ENCODE measurements at places on chromosomes 13 and 19.

GRCh38 chr13:89136678-89137077, 1465.5 kb downstream of the SLITRK5 start:
- H3K4me1 ChIP-seq = peaks cover 4% of the 10 kb centered on the region
- no peaks in the 10 kb centered on the region for H3K36me3 ChIP-seq
- no peak overlapping the region for H3K27ac ChIP-seq
- H3K4me3 ChIP-seq = no peak overlapping the region
- DNase-seq = no peak

- H3K4me1 ChIP-seq = no peaks in the 10 kb centered on the region
- H3K27ac ChIP-seq = no peak overlapping the region
- no peak overlapping the region for H3K4me3 ChIP-seq
- no peak for DNase-seq
- no peaks in the 10 kb centered on the region for H3K36me3 ChIP-seq
- no peaks in the 10 kb centered on the region for H3K27me3 ChIP-seq
These were observed 54.6 kb downstream of the SPATA13 start for GRCh38 chr13:24215126-24215525.

DNA sequence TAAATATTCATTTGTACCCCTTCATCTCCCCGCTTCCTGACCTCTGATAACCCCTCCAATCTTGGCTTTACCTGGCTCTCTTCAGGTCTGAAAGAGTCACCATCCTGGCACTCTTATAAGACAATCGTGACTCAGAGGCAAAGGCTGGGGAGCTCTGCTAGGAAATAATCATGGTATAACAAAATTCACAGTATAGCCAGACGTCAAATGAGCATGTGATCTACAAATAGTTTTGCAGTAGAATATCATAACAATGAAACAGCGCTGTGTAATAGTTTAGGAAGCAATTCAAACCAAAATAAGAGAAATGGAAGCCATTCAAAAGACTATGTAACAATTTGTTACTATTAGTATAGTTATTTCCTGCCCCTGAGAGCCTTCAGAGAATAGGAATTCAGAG, 34.2 kb downstream of the RXFP2 start:
- H3K36me3 ChIP-seq = no peaks in the 10 kb centered on the region
- no peak for DNase-seq
- no peak overlapping the region for H3K4me3 ChIP-seq
- H3K4me1 ChIP-seq = peaks cover 9% of the 10 kb centered on the region
- H3K27ac ChIP-seq = peak overlapping the region; percentile 65

DNA sequence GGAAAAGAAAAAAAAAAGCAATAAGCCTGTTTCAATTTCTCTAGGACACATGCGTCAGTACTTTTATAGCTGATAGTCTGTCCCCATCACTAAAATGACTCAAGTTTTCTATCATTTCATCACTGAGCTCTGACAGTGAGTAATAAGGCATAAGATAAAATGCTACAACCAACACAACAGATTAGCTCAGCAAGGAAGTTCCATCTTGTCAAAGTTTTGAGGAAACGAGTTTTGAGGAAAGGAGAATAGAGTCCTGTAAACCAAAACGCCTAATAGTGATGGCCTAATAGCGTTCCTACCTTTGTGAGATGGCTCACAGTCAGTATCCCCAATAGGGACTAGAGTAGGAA, 145.1 kb downstream of the LACC1 start:
- DNase-seq = no peak
- no peak overlapping the region for H3K27ac ChIP-seq
- H3K36me3 ChIP-seq = no peaks in the 10 kb centered on the region
- no peaks in the 10 kb centered on the region for H3K27me3 ChIP-seq
- no peak overlapping the region for H3K4me3 ChIP-seq

- peaks cover 44% of the 10 kb centered on the region for H3K27me3 ChIP-seq
- H3K4me1 ChIP-seq = no peaks in the 10 kb centered on the region
- DNase-seq = no peak
These were observed 35.8 kb upstream of the FLT1 start for GRCh38 chr13:28530729-28531076.

DNA sequence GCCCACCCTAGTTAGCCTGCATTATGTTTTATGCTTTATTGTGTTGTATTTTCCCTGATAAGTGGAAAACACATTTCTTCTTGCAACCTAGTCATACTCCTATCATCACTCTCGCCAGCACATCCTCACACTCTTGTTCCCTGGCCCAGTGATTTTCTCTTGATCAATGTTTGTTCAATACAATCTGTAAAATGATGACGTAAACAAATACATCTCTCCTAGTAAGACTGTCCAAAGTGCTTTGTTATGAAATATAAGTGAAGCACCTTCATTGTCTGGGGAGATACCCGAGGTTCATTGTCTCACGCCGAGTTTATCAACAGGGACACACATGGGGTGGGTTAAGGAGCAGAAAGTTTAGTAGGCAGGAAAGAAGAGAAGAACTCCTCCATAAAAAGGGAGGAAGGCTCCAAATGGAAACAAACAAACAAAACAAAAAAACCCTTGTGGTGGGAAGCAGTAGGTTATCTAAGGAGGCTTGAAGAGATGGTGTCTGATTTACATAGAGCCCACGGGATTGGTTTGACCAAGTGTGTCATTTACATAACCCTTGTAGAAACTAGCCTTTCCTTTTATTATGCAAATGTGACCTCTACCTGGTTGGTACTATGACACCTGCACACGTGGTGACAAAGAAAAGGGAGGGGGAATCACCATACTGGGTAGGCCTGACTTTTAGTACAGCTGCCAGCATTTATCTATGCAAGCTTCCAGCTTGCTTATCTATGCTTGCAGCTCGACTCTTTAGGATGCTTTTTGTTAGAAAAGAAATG, 1317.9 kb upstream of the SPRY2 start:
- H3K4me1 ChIP-seq = no peaks in the 10 kb centered on the region
- H3K4me3 ChIP-seq = no peak overlapping the region
- no peaks in the 10 kb centered on the region for H3K27me3 ChIP-seq
- DNase-seq = no peak

DNA sequence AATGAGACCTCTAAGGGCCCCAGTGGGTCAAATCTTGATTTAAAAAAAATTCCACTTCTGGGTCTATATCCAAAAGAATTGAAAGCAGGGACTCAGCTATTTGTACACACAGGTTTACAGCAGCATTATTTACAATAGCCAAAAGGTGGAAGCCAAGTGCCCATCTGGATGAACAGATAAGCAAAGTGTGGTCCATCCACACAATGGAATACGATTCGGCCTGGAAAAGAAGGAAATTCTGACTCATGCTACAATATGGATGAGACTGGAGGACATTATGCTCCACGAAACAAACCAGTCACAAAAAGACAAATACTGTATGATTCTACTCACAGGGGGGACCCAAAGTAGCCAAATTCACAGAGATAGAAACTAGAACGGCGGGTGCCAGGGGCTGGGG, 76.7 kb downstream of the CACNA1A start:
- no peaks in the 10 kb centered on the region for H3K36me3 ChIP-seq
- no peak for DNase-seq
- H3K4me1 ChIP-seq = no peaks in the 10 kb centered on the region

GRCh38 chr19:763181-763580, 12.3 kb downstream of the MISP start:
- H3K27me3 ChIP-seq = no peaks in the 10 kb centered on the region
- no peak overlapping the region for H3K4me3 ChIP-seq
- no peak overlapping the region for H3K27ac ChIP-seq
- DNase-seq = no peak
- peaks cover 60% of the 10 kb centered on the region for H3K36me3 ChIP-seq

- peak overlapping the region; percentile 50 for H3K27ac ChIP-seq
- no peaks in the 10 kb centered on the region for H3K27me3 ChIP-seq
- DNase-seq = no peak
- no peaks in the 10 kb centered on the region for H3K36me3 ChIP-seq
These were observed 170.0 kb downstream of the NUFIP1 start for GRCh38 chr13:44819245-44819644.

DNA sequence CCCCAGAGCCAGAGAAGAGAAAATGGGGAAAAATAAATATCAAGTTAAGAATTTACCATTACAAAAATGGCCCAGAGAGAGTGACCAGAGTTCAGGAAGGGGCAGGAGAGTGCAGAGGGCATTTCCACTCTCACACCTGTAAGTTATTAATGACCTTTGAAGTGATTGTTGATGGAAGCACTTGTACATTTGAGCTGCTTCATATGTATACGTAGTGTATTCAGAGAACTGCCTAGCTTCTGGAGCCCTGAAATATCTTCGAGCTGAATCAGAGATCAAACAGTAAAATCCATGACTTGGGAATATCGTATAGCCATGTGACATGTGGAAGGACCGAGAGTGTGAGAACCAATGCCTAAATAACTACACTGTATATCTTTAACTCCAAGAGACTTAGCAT, 49.2 kb upstream of the PCCA start:
- H3K4me1 ChIP-seq = no peaks in the 10 kb centered on the region
- H3K36me3 ChIP-seq = no peaks in the 10 kb centered on the region
- DNase-seq = no peak
- no peaks in the 10 kb centered on the region for H3K27me3 ChIP-seq
- no peak overlapping the region for H3K27ac ChIP-seq

- no peak for DNase-seq
- H3K4me1 ChIP-seq = peaks cover 10% of the 10 kb centered on the region
- no peak overlapping the region for H3K27ac ChIP-seq
- no peaks in the 10 kb centered on the region for H3K36me3 ChIP-seq
These were observed 279.8 kb upstream of the EDNRB start for GRCh38 chr13:78198419-78198818.

DNA sequence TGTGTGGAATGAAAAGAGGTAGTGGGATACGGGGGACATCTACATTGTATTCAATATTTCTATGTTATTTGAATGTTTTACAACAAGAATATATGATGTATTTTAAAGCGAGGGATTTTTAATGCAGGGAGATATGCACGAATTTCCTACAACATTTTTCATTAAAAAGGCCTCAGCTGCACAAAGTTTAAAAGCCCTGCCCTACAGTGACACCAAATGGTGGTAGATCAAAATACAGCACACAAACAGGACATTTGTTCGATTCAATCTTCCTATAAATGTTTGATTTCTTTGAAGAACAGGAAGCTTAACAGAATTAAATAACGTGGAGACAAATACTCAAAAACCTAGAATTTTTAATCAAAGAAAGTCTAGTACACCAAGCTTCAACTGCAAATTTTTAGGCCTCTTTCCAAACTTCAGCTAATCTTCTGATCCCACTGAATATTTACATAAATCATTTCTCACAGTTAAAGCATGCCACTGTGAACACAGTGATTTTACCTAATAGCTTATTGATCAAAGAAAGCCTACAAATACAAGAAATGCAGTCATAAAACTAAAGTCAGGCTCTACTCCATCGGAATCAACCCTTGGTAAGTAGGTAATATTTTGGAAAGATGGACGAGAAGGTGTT, 257.2 kb downstream of the DIAPH3 start:
- no peak overlapping the region for H3K4me3 ChIP-seq
- DNase-seq = no peak
- H3K36me3 ChIP-seq = no peaks in the 10 kb centered on the region
- no peaks in the 10 kb centered on the region for H3K4me1 ChIP-seq
- no peaks in the 10 kb centered on the region for H3K27me3 ChIP-seq
- H3K27ac ChIP-seq = no peak overlapping the region

- peaks cover 30% of the 10 kb centered on the region for H3K4me1 ChIP-seq
- no peak overlapping the region for H3K4me3 ChIP-seq
- no peaks in the 10 kb centered on the region for H3K36me3 ChIP-seq
- H3K27ac ChIP-seq = no peak overlapping the region
These were observed 157.4 kb downstream of the EFNB2 start for GRCh38 chr13:106377931-106378662.

DNA sequence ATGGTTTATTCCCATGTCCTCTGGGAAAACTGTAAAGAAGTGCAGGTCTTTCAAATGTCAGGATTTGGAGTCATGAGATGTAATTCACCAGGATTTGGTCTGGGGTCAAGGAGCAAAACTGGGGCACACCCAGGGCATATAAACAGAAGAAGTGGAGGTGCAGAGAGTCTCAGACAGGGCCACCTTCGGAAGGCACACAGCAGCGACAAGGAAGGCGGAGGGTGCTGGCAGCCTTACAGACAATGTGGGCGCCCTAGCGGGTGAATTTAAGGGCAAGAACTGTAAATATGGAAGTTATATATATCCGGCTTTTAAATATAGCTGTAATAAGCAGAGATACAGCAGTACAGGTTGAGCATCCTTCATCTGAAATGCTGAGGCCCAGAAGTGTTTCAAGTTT, 31.2 kb downstream of the DHRS12 start:
- DNase-seq = no peak
- no peaks in the 10 kb centered on the region for H3K27me3 ChIP-seq
- H3K36me3 ChIP-seq = no peaks in the 10 kb centered on the region
- no peaks in the 10 kb centered on the region for H3K4me1 ChIP-seq
- no peak overlapping the region for H3K27ac ChIP-seq
- H3K4me3 ChIP-seq = no peak overlapping the region

- H3K4me1 ChIP-seq = peaks cover 7% of the 10 kb centered on the region
- peak overlapping the region; percentile 39 for H3K4me3 ChIP-seq
- no peak for DNase-seq
- H3K36me3 ChIP-seq = peaks cover 10% of the 10 kb centered on the region
- H3K27me3 ChIP-seq = no peaks in the 10 kb centered on the region
- peak overlapping the region; percentile 95 for H3K27ac ChIP-seq
These were observed 1.3 kb upstream of the JUND start for GRCh38 chr19:18282788-18283141.

- H3K27me3 ChIP-seq = no peaks in the 10 kb centered on the region
- no peaks in the 10 kb centered on the region for H3K36me3 ChIP-seq
- no peaks in the 10 kb centered on the region for H3K4me1 ChIP-seq
- H3K27ac ChIP-seq = no peak overlapping the region
- DNase-seq = no peak
These were observed 354.4 kb upstream of the DACH1 start for GRCh38 chr13:72221276-72221962.

GRCh38 chr13:34722922-34723321, 219.1 kb upstream of the NBEA start:
- H3K36me3 ChIP-seq = no peaks in the 10 kb centered on the region
- no peak overlapping the region for H3K27ac ChIP-seq
- DNase-seq = no peak
- H3K27me3 ChIP-seq = no peaks in the 10 kb centered on the region
- H3K4me3 ChIP-seq = no peak overlapping the region

GRCh38 chr13:66617786-66618185, 612.4 kb downstream of the PCDH9 start:
- no peak overlapping the region for H3K27ac ChIP-seq
- DNase-seq = no peak
- no peak overlapping the region for H3K4me3 ChIP-seq
- H3K4me1 ChIP-seq = no peaks in the 10 kb centered on the region
- no peaks in the 10 kb centered on the region for H3K36me3 ChIP-seq

DNA sequence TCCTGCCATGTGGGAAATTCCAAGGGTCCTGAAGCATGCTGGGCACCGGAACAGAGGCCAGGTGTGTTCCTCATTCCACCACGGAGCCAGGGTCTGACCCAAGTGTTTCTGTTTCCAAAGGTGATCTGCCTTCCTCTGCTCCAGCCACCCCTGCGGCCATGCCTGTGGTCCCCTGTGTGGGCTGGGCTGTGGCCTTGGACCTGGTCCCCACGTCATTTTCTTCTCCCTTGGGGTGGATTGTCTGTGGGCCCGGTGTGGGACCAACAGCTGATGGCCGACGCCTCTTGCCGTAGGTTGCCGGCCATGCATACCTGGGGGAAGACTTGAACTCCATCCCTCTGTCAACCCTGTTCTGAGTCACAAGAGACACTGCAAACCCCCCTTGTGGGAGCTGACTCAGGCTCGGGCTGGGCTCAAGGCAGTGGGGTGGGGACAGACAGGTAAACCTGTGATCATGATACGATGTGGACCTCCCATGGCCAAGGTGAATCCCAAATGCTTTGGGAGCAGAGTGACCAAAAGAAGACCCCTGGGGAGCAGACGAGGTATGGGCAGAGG, 35.0 kb downstream of the ATP11A start:
- no peak overlapping the region for H3K27ac ChIP-seq
- H3K4me1 ChIP-seq = peaks cover 15% of the 10 kb centered on the region
- H3K36me3 ChIP-seq = no peaks in the 10 kb centered on the region
- H3K4me3 ChIP-seq = no peak overlapping the region
